ENCODE measurements at places on chromosomes 12 and 14. TPM values are rescaled to one million over a fixed set of nuclear protein-coding genes. Genes with fewer than 3 reads are reported as not detected.

FOXG1 gene
- not detected for total RNA-seq

DNA sequence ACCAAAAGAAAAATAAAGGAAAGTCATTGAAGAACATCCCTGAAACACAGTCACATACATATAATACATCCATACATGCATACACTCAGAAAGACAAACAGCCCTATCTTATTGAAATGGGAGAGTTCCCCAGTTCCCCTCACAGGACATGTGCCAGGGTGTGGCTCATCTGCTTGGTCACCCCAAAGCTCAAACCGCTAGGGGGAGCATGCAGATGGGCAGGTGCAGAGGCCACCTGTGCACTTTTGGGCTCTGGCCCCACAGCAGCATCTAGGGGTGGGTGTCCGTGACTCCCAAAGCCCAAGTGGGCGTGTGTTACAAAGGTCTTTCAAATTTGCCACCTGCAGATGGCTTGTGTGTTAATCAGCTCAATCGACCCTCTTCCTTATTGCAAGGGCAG, 75.2 kb downstream of the CMAS start:
- DNase-seq: peak; percentile 8

CD163L1 gene
- total RNA-seq: 0.35 TPM

DNA sequence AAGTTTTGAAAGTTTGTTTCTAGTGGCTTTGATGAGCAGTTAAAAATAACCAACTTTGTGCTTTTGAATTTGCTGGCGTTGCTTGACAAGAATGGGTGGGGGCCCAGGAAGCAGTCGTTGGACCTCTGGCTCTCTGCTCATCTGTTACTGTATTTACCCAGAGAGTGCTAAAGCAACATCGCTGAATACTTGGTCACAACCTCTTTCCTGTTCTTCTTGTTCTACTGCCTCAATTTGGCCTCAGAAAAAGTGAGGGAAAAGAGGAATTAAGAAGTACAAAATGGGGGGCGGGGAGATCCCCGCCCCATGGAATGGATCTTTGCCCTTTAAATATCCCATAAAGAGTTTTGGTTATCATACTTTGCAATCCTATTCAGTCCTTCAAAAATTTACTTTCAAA, 221.5 kb upstream of the G2E3 start:
- peak; percentile 68 for DNase-seq

DEGS2 gene
- 1.6 TPM for total RNA-seq

RAD51B gene
- total RNA-seq: 8.6 TPM

KRT7 gene
- total RNA-seq: 2,979 TPM

DNA sequence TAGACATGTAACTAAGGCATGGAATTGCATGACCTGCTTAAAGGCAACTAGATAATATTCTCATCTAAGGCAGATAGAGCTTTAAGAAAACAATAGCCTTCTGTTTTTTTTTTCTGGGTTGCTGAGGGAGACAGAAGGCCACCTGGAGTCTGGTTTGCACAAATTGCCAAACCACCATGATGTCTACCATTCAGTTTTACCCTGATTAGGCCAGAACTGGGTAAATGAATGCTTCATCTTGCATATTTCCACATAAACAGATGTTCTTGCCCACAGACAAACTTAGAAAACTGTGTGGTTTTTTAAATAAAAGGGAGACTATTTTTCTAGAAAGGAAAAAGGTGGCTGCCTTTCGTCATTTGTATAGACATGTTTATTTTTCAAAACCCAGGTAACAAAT, 278.7 kb upstream of the PRICKLE1 start:
- DNase-seq: no peak

DNA sequence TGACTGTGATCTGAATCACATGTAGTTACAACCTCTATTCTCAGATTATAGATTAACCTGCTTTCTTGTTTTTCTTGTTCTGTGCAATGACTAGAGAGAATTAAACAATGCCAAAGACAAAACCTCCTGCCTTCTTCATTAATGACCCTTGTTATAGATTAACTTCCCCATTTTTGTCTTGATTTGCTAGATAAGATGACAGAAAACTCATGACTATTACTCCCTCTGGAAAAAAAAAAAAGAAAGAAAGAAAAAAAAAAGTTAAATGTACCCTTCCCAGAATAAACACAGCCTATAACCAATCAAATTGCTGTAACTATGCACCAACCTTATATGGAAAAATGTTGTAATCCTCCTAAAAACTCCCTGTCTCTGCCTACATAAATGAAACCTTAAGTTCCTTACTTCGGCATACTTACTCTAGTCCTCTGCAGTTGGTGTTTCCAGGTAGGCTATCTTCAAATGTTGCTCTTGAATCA, 41.1 kb upstream of the PCED1B start:
- DNase-seq: peak; percentile 87

GRCh38 chr14:76352639-76353281, 23.2 kb upstream of the ESRRB start:
- peak; percentile 30 for DNase-seq

DNA sequence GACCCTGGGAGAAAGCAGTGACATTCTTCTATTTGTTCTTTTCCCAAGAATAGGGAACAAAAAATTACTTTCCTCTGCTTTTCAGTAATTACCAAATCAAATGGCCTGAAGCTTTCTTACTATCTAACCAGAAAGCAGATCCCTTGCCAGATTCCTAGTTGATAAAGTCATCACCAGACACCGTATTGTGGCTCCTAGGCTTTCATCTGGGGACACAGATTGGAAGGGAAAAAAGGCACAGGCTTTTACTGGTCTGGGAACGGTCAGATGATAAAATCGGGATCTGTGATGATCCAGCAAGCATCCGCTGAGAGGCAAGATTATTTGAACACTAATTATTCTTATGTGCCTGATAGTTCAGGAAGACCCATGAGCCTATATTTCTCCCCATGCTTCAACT, 79.1 kb upstream of the BCL2L14 start:
- no peak for DNase-seq

ELK3 gene
- 16.2 TPM for total RNA-seq

GRCh38 chr12:3644104-3644503, 108.8 kb downstream of the CRACR2A start:
- no peak for DNase-seq

DNA sequence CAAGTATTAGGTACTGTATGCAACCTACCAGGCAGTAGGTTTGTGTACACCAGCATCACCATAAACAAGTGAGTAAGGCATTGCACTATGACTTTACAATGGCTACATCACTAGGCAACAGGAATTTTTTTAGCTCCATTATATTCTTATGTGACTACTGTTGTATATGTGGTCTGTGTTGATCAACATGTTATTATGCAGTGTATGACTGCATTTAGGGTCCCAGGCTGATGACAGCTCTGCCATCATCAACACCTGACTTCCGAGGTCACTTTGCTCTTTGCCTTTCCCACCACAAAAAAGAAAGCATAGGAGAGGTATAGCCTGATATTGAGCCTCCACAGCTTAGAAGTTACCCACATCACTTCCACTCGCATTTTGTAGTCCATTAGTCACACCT, 217.5 kb upstream of the PELI2 start:
- no peak for DNase-seq

GRCh38 chr14:99244367-99244901, 27.6 kb downstream of the BCL11B start:
- DNase-seq: no peak

RNASE1 gene
- 0.51 TPM for total RNA-seq

GRCh38 chr14:96783043-96783914, 13.9 kb upstream of the VRK1 start:
- DNase-seq: peak; percentile 83

DNA sequence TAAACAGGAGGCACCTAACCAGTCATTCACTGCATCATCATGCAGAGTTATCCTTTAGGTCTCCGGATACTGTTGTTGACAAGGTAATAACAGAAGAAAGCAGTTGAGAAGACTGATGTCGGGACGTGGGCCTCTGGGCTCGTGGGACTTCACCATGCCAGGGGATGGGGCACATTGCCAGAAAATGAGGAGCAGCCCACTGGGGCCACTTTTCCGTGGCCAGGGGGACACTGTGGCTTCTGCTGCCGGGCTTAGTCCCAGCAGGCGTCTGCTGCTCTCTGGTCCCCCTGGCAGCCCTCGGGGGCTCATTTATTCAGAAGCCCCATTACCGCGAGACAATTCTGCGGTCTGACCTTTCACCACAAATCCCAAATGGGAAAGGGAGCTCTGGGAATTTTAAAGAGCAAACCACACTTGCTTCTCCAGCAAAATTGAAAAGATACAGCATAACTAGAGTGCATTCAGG, 201.2 kb downstream of the DAD1 start:
- DNase-seq: no peak

DNA sequence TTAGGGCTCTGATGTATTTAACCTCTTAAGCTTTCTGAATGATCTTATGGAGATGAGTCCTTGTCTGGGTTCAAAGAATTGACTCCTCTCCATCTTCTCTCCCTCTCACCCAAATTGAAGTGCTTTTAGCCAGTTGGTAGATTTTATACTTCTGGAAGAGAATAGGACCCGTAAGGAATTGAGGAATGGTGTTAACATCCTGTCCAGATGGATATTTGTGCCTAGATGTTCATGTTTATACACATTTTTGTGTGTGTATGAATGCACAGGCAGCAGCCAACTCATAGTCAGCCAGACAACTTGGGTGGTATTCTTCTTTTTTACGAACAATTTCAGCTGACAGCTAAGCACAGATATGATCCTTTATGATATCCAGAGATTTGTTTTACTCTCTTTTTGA, 449.6 kb upstream of the RGS6 start:
- DNase-seq: no peak

TMEM179 gene
- total RNA-seq: not detected

GRCh38 chr12:93325855-93326254, 51.9 kb upstream of the NUDT4 start:
- DNase-seq: peak; percentile 61

- no peak for DNase-seq
Measured at GRCh38 chr12:65055859-65056258, 65.2 kb downstream of the WIF1 start.

SLC10A1 gene
- not detected for total RNA-seq

DNA sequence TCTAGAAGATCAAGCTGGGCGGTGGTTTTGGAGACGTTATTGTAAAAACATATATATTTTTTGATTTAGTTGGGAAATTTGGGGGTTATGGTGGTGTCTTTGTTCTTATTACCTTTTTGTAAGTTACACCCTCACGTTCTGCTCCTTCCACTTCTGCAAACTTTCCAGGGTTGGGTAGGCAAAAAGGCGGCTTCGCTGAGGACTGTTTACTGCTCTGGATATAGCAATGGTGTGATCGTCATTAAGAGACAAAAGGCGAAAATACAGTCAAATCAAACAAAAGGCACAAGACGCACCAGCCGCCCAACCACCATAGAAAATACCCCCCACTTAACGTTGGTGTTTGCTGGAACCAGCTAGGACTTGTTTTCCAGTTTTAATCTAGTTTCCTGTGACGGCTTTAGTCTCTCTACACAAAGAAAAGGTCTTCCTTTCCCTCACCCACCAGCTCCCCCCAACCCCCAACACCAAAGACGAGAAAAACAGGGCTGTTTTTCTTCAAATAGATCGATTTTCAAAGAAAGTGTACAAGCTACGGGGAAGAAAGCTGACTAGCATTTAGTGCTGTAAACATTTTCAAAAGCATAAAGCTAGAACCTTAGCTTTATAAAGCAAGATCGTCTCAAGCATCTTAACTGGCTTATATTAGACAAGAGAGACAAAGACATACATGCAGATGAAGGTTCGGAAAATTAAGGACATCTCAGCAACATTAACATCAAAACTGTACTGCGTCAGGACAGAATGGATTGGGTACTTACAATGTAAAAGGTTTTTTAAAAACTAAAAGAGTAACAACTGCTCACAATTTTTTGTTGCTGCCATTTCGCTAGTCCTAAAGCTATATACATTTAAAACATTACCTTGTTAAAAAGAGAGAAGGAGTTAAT, 2.0 kb upstream of the SETD1B start:
- peak; percentile 27 for DNase-seq

- DNase-seq: peak; percentile 51
Measured at GRCh38 chr14:22179190-22179589, 409.8 kb downstream of the DAD1 start.

OR4E2 gene
- total RNA-seq: not detected

PDZRN4 gene
- total RNA-seq: not detected
